ENCODE measurements at places on chromosomes 3 and 15.

- DNase-seq = no peak
These were observed 154.1 kb downstream of the NUP210 start for GRCh38 chr3:13266005-13266404.

DNA sequence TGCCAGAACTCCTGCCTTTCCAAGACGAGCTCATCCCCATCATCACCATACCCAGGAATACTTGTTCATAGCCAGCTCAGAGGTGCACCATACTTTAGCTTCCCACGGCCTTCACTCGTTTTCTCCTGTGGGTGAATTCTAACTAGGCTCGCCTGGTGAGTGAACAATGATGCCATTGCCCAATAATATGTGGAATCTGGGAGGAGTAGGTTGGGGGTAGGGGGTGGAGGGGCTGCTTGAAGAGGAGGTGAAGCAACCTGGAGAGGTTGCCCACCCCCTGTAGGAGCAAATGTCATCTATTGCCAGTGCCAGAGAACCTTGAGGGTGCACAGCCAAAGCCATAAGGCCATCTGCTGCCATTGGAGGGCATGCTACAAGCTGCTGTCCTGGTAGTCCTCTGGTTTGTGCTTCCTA lies 592 bp upstream of the ZNF445 start:
- no peak for DNase-seq

DNA sequence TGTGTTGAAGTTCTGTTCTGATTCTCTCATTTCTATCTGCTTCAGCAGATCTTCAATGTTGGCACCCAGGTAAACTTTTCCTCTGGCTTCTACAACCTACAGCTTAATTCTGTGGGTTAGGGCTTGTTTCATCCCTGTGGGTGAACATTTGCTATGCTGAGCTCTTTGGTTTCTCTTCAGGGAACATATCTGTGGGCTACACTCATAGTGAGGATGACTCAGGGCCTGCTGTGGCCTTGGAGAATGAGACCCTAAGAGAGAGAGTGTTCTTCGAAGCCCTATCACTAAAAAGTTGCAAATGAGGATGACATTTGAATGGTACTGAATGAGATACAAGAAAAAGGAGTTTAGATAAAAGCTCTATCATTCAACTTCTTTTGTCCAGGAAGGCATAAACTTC lies 346.2 kb upstream of the CBLB start:
- no peak for DNase-seq

DNA sequence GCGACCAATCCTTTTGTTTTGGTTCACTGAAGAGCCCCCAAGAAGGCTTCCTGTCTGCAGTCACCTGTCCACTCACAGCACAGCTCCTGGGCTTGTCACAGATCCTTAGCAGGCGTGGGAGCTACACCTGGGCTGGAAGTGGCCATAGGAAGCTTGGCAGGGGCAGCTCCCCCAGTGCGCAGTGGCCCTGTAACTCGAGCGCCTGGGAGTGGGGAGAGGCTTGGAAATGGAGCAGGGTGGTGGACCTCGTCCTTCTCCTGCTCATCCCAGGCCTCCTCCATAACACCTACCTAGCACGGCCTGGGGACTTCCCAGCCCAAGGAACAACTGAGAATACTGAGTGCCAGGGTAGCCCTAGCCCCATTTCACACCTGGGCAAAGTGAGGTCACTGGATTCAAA lies 19.3 kb upstream of the TGM5 start:
- no peak for DNase-seq

DNA sequence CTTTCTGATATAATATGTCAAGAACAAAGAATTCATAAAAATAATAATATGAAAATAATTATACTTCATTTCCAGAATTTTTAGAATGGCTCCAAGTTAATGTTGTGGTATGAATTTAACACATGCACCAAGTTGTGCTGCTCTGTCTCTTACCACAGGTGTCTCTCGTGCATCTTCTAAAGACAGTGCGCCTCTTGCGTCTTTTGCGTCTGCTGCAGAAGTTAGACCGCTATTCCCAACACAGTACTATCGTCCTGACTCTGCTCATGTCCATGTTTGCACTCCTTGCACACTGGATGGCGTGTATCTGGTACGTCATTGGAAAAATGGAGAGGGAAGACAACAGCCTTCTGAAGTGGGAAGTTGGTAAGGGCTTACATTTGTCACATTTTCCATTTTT lies 246.6 kb downstream of the KCNH8 start:
- no peak for DNase-seq

DNA sequence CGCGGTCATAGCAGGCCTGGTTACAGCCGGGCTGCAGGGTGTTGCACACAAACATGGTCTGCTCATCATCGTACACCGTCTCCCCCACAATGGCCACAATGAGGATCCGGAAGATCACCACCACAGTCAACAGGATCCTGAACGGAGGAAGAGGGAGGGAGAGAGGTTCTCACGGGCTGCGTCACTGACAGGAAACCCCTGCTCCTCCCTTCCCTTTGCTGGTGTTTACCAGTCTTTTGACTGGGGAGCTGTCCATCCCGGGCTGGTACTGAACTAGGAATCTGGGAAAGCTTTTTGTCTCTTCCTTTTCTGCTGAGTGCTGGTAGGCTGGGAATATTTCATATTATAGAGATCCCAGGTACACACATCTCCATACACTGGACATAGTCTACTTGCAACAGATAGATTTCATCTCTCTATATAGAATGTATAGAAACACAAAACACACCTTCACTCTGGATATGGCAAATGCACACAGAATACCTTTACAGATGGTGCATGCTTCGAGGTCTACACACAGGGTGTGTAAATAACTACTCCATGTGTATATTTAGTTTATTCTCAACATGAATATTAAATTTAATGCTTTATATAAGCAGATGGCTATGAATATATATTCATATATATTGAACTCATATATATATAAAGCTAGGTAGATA lies 1.4 kb downstream of the GJD2 start:
- no peak for DNase-seq

DNA sequence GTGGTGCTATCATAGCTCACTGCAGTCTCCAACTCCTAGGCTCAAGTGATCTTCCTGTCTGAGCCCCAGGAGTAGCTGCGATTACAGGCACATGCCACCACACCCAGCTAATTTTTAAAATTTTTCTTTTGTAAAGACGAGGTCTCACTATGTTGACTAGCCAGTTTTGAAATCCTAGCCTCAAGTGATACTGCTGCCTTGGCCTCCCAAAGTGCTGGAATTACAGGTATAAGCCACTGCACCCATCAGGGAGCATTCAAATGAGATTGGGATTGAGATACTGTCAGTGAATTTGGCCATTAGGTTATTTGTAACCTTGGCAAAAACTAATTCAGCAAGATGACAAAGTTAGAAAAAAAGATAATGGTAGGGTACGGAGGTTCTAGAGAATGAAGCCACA lies 21.7 kb downstream of the EDC3 start:
- DNase-seq = no peak

DNA sequence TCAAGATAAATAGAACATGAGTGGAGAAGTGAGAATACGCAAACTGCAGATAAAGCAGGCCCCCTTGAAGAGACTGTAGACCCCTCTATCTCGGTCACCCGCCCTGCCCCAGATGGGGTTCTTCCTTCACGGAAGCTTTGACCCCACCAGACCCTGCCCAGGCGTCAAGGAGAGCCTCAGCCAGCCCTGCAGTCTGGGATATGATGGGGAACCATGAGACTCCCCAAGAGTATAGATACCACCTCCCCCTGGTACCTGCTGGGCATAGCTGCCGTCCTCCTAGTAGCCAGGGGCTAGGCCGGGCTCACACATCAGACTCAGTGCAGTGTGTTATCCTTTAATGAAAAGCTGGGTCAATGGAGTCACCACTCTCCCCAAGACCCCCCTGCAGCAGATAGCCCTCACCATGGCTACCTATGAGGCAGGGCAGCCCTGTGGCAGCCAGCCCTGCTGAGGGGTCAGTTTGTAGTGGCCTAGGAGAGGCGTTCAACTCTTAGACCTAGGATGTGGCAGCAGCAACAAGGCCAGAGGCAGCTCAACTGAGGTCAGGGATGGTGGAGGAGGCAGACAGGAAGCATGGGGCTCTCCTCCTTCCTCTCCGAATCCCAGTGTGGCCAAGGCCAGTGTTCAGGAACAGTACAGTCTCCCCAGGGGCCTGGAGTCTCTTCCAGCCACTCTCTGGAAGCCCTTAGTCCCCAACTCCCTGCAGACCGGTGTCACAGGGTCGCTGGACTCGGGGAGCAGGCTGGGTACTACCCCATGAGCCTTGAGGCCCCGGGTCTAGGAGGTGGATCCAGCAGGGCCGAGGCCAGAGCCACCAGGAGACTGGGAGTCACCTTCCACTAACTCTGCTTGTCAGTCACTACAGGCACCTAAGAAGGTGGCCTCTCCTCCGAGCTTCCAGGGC lies 26.1 kb downstream of the PLXNB1 start:
- DNase-seq = no peak

DNA sequence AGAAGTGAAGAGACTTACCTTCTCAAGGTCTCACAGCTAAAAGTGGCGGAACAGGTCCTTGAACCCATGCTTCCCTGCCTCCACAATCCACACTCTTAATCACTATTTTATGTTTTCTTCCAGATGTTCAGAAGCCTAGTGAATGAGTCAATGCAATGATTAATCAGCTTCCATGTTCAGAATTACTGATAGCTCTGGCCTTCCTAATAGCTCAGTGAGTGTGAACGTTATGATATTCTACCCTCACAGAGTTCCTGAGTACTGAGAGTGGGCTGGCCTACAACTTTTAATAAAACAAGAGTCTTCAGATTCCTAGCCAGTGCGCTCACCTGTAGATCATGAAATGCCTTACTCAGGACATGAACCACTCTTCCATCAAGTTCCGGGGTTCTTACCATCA lies 443.0 kb upstream of the ADAMTS9 start:
- no peak for DNase-seq

- DNase-seq = no peak
These were observed 373.1 kb downstream of the MFSD1 start for GRCh38 chr3:159174715-159175692.

- DNase-seq = no peak
These were observed 52.0 kb upstream of the RAD18 start for GRCh38 chr3:9015250-9015649.

DNA sequence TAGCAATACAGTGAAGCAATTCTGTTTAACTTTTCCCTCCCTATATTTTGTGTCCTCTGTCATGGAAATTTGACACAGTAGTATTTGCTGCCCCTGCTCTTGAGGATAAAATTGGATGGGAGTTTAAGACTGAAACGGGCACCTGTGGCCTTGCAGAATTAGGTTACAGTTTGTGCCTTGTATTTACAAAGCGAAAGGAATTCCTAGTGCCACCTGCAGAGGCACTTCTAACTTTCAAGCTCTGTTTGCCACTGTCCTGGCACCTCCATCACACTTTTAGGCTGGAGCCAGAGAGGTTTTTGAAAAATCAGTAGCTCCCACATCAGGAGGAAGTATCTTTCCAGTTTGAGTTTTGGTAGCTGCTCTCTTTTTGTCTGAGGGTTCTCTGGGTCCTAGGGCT lies 39.5 kb downstream of the CD86 start:
- DNase-seq = no peak

GRCh38 chr3:184603151-184604030 lies 41.8 kb downstream of the EPHB3 start:
- DNase-seq = no peak

DNA sequence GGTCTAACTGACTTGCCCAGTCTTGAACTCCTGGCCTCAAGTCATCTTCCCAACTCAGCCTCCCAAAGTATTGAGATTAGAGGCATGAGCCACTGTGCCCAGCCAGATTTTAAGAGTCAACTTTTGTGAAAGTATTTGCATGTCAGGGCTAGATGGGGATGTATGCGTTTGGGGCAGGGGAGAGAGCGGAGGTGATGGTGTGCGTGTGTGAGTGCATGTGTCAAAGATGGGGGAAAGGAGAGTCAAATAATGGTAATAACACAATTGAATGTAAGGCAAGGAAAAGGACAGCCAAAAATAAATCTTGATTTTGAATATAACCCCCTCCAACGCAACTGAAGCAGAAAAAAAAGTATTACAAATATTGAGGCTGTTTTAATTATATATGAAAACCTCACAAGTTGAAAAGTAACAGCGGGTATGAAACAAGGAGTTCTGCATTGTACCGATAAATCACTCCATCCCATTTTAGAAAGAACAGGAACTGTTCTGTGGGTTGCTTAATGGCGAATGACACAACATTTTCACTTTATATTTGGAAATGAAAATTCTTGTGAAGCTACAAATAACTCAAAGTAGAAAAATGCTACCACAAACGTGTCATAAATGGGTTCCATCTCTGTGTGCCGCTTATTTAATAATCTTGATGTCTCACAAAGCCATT lies 29.9 kb upstream of the LDHAL6B start:
- DNase-seq = no peak

DNA sequence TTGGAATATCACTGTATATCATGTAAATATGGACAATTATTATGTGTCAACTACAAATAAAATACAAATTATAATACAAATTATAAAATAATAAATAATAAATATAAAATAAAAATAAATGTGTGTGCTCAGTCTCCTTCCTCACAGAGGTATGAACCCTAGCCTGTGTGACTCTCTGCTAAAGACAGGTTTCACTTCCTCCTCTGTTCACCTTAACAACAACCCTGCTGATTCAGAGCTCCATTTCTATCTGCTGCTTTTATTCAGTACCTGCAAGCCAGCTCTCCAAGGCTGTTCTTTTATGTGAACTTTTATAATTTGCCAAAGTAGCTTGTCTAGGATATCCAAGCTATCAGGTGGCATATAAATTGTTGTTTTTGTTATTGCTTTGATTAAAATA lies 610.7 kb upstream of the GRM7 start:
- no peak for DNase-seq

DNA sequence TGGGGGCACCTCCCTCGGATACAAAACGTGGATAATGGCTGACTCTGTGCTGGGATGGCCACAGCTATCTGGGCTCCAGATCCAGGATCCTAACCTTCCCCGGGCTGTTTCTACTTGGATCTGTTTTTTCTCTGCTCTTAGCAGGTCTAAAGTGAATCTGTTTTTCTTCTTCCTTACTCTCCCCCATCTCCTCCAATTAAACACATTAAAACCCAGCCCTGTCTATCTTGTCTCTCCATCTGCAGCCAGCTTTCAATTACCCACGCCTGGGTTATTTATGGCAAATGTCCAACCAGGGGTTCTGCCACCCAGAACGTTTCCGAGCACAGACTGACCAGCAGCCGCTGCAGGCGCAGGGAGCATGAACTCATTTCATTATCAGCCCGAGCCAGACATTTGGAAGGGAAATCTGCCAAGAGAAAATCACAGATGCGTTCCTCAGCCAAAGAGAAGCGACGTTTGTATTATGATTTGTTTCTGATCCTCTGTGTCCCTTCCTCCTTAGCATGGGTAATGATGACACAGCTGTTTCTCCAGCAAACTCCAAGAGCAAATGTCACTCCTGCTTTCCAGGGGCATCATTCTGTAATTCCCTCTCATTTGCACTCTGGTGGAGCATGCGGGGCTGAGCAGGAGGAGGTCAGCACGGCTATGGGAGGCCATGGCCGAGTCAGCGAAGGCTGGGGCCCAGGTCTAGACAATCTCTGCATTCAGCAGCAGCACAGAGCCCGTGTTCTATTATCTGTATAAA lies 42.0 kb downstream of the UMPS start:
- DNase-seq = no peak

GRCh38 chr3:49183873-49184272 lies 12.5 kb downstream of the KLHDC8B start:
- DNase-seq = no peak

GRCh38 chr15:40290918-40291574 lies 8.2 kb upstream of the ANKRD63 start:
- no peak for DNase-seq
